ENCODE measurements at places on chromosomes 16 and 17. TPM values are rescaled to one million over a fixed set of nuclear protein-coding genes. Genes with fewer than 3 reads are reported as not detected.

GRCh38 chr17:29263916-29264315 lies 17.3 kb downstream of the CRYBA1 start:
- DNase-seq: no peak

The UBN1 gene
- 18.2 TPM for total RNA-seq

- no peak for DNase-seq
Measured at GRCh38 chr16:76222087-76222486, 55.1 kb upstream of the CNTNAP4 start.

The C17orf50 gene
- total RNA-seq: not detected

All from renal cortical epithelial cell (primary cell).